ENCODE measurements at places on chromosomes 5 and 9. TPM values are rescaled to one million over a fixed set of nuclear protein-coding genes. Genes with fewer than 3 reads are reported as not detected.

GRCh38 chr5:159886296-159886695 is 30.0 kb upstream of the ADRA1B start:
- H3K36me3 ChIP-seq: no peaks in the 10 kb centered on the region
- H3K4me3 ChIP-seq: no peak overlapping the region
- no peaks in the 10 kb centered on the region for H3K27me3 ChIP-seq
- H3K4me1 ChIP-seq: peaks cover 24% of the 10 kb centered on the region
- DNase-seq: no peak

INIP gene
- total RNA-seq: 22.9 TPM

DNA sequence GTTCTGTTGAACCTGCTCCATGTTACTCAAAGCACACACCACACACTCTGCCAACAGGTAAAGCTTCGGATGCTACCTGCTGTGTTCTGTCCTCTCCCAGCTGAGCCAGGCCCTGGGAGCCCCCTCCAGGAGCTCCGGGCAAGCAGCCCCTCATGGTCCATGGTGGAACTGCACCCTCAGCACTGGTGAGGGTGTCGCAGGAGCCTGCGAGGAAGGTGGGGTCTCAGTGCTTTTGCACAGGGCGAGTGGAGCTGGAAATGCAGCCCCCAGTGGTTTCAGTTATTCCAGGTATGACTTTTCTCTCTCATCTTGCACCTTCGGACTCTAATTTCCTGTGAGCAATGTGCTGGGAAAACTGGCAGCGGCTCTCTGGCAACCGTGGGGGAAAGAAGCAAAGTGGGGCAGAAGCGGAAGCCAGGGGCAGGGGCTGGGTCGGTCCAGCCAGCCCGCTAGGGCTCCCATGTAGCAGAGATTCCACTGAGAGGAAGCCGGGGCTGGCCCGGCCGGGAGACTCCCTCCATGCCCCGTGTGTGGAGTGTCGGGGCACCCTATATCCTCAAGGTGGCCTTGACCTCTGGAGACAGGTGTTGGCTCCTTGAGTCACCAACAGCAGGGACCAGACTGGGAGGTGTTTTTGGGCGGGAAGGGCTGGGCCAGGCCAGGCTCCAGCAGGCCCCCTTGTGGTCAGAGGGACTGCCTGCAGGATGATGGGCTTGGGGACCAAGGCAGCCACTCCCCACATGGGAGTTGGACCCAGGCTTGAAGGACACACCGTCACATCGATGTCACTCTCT is 75.6 kb upstream of the PRSS3 start:
- H3K4me1 ChIP-seq: no peaks in the 10 kb centered on the region
- H3K27ac ChIP-seq: no peak overlapping the region
- H3K36me3 ChIP-seq: no peaks in the 10 kb centered on the region
- no peak overlapping the region for H3K4me3 ChIP-seq
- peak; percentile 31 for DNase-seq
- peaks cover 28% of the 10 kb centered on the region for H3K27me3 ChIP-seq

DNA sequence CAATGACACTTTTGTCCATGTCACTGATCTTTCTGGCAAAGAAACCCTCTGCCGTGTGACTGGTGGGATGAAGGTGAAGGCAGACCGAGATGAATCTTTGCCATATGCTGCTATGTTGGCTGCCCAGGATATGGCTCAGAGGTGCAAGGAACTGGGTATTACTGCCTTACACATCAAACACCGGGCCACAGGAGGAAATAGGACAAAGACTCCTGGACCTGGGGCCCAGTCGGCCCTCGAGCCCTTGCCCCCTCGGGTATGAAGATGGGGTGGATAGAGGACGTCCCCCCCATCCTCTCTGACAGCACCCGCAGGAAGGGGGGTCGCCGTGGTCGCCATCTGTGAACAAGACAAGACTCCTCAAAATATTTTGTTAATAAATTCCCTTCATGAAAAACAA is 12.0 kb downstream of the SEMA6A start:
- DNase-seq: no peak
- no peaks in the 10 kb centered on the region for H3K36me3 ChIP-seq
- no peak overlapping the region for H3K27ac ChIP-seq
- no peaks in the 10 kb centered on the region for H3K4me1 ChIP-seq
- no peak overlapping the region for H3K4me3 ChIP-seq
- H3K27me3 ChIP-seq: peaks cover 12% of the 10 kb centered on the region

DNA sequence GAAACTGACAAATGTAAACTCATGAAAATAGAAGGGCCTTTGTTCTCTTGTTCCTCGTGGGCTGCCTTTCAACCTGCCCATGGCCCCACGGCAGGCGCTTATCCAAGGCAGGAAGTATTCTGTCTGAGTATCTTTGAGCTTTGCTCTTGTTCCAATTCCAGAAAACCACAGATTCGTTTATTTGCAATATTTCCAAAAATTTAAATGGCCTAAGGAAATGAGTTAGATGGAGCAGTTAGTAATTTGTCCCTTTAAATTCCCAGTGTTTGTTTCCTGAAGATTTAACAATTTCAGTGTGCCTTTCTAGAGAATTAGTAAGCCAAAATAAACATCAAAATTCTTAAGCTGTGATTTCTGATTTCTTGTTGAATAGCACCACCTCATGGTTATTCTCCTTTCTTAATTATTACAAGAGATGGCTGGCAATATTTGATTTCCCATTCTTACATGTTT is 299.4 kb upstream of the RASA1 start:
- no peak overlapping the region for H3K4me3 ChIP-seq
- H3K27me3 ChIP-seq: no peaks in the 10 kb centered on the region

DNA sequence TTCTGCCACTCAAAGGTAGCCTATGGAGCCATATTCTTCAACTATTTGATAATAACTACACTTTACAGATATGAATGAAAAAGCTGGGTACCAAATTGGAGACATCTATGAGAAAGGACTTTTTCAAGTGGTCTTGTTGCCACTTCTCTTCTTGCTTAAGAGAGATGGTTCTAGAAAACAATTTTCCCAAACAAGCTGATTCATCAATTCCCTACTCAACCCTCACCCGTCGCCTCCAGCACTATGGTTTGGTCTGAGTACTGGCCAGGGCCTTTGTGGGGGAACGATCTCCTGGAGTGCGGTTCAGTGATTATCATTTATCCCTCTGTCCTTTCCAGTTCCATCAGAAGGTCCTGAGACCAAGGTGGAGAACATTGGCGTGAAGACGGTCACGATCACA is 56.8 kb downstream of the IL31RA start:
- no peak for DNase-seq
- H3K36me3 ChIP-seq: no peaks in the 10 kb centered on the region
- no peak overlapping the region for H3K27ac ChIP-seq
- no peaks in the 10 kb centered on the region for H3K27me3 ChIP-seq

TLX3 gene
- not detected for total RNA-seq
